ENCODE measurements at places on chromosomes 7 and 10.

GRCh38 chr7:114649689-114650088 is 235.1 kb downstream of the FOXP2 start:
- DNase-seq = no peak

DNA sequence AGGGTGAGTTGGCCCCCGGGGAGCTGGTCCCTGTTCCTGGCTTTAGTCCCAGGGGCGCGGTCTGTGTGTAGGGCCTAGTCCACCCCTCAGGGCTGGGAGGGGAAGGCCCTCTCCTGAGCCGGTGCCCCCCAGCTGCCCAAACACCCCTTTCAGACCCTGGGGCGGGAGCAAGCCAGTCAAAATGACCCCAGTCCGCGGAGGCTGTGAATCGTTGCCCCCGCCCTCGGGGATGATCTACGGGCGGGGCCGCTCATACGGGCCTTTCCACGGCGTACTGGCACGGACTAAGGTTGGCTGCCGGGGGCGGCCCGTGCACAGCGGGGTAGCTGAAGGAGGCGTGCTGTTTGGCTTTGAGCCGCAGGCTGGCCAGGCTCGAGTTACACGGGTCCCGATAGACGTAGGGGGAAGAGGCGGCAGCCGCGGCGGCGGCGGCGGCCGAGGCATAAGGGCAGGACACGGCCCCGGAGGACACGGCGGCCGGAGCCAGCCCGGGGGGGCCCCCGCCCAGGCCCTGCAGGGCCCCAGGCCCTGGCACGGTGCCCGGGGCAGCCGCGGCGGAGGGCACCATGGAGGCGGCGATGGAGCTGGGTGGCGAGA is 4.3 kb downstream of the ELOVL3 start:
- no peak for DNase-seq

DNA sequence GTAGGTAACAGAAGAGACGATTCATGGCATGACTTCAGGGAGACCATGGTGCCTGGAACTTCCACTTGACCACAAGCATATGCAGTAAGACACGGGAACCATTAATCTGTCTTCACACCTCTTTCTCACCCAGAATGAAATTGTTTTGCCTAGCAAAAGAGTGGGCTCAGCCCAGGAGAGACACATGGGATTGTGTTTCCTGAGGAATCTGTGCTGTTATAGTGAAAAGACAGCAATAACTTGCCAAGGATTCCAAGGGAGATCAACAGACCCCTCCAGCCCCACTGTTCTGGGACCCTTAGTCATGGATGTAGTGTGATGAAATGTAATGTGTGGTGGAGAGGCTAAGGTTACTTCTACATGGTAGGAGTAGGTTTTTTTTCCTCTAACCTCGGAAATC is 192.5 kb upstream of the NPVF start:
- no peak for DNase-seq

DNA sequence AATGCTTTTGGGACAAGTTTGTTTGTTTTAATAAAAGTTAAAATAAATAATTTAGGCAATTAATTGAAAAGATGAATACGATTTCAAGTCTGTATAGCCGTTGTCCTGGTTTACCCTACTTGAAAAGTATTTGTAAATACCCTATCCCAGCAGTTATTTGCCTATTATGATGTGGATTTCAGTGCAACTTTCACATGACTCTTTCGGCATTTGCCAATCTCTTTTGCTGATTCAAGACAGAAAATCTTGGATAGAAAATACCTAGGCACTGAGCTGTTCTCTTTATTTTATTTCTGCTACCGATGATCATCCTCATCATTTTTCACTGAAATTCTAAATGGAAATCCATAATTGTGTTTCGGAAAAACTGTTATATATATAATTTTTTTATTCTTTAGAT is 125.9 kb upstream of the FZD8 start:
- no peak for DNase-seq
